ENCODE measurements at places on chromosomes 13 and 19.

- no peak for DNase-seq
These were observed 146.2 kb downstream of the SHISA2 start for GRCh38 chr13:25905611-25906010.

- no peak for DNase-seq
These were observed 62.4 kb upstream of the XPO4 start for GRCh38 chr13:20964904-20965303.

DNA sequence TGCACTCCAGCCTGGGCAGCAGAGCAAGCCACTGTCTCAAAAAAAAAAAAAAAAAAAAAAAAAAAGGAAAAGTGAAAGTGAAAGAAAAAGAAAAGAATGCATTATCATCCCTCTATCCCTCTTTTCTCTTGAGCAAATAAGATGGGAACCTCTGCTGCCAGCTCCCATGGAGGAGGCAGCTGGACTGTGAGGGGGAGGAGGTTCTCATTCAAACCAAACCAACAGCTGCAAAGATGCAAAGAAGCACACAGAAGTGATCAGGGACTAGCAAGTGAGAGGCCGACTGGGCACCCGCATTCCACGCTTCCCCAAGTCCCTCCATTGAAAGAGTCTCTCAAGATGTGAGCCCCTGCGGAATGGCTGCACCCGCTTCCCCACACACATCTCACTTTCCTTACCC lies 63.5 kb downstream of the TSHZ3 start:
- DNase-seq, result no peak

- DNase-seq, result no peak
These were observed 877.2 kb upstream of the PCDH20 start for GRCh38 chr13:62292714-62293480.

GRCh38 chr19:55369653-55370304 lies 484 bp downstream of the IL11 start:
- peak; percentile 29 for DNase-seq

- DNase-seq, result no peak
These were observed 398.3 kb downstream of the RFC3 start for GRCh38 chr13:34216256-34216655.

- DNase-seq, result no peak
These were observed 467.2 kb downstream of the ITGBL1 start for GRCh38 chr13:101919541-101920181.

GRCh38 chr19:7480970-7481255 lies 7.9 kb downstream of the PEX11G start:
- DNase-seq, result no peak

DNA sequence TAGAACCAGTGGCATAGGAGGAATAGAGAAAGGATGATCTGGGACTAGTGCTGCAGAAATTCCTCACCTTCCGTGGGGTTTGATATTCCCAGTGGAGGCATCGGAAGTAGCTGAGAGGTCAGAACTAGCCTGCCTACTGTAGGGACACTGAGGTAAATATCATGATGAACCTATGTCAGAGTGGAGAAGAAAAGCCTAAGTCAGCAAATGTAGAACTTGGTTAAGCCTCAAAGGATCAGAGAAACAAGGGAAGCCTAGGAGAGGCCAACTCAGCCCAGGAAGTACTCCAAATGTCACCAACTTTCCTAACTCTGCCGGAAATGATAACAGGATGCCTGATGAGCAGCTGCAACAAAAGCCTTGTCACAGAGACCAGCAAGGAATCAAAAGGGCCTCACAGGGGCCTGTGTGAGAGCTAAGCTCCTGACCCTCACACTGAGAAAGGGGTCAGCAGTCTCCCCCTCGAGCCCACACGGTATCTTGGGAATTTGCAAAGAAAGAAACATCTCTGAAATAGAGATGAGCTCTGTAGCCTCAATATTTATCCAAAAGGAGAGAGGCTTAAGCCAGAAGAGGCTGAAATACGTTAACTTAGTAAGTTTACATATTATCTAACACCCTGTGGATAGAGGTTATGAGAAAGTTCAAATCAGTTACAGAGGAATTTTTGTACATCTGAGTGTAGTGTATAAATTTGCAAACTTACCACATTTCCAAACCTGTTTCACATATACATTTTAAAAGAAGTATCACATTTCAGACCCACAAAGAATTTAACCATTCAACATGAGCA lies 1064.3 kb downstream of the DIAPH3 start:
- no peak for DNase-seq

GRCh38 chr19:1720237-1720636 lies 33.1 kb upstream of the ONECUT3 start:
- DNase-seq, result no peak

Measured in DMS 273 treated with DMSO at 0.1 percent for 48 hours (cell line).